ENCODE measurements at places on chromosomes 13 and 19.

GRCh38 chr13:30052120-30052519 lies 201.7 kb upstream of the UBL3 start:
- DNase-seq = no peak

GRCh38 chr19:54480051-54480450 lies 7.0 kb upstream of the CDC42EP5 start:
- no peak for DNase-seq

GRCh38 chr19:18156841-18157464 lies 4.0 kb downstream of the PIK3R2 start:
- DNase-seq = peak; percentile 90

GRCh38 chr13:80262051-80262695 lies 78.8 kb downstream of the SPRY2 start:
- no peak for DNase-seq

DNA sequence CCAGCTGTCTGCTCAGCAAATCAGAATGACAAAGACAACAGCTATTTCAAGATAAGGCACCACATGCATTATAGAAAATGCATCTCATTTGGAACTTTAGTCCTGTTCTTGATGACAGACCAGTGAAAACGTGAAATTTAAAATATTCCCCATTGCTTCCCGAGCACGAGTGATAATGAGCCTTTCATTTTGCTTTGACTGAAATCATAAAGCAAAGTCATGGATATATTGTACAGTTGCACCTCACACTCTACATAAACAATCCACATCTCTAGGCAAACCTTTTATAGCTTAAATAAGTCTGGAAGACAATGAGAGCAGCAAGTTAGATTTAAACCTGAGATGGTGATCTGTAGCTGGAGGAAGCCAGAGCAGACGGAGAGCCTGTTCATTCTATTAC lies 79.1 kb downstream of the FAM216B start:
- no peak for DNase-seq

DNA sequence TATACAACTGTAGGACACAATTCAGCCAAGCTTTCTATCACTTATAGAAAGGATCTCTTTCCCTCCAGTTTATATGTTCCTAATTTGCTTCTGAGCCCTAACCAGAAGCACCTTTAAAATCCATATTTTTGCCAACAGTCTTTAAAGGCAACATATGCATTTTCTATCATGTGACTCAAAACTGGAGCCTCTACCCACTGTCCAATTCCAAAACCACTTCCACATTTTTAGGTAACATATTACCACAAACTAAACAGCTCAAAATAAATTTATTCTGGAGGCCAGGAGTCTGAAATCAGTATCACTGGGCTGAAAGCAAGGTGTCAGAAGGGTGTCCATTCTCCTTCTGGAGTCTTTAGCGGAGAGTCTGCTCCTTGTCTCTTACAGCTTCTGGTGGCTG lies 15.9 kb upstream of the EFNB2 start:
- DNase-seq = no peak
